ENCODE measurements at places on chromosomes 5 and 9. TPM values are rescaled to one million over a fixed set of nuclear protein-coding genes. Genes with fewer than 3 reads are reported as not detected.

DNA sequence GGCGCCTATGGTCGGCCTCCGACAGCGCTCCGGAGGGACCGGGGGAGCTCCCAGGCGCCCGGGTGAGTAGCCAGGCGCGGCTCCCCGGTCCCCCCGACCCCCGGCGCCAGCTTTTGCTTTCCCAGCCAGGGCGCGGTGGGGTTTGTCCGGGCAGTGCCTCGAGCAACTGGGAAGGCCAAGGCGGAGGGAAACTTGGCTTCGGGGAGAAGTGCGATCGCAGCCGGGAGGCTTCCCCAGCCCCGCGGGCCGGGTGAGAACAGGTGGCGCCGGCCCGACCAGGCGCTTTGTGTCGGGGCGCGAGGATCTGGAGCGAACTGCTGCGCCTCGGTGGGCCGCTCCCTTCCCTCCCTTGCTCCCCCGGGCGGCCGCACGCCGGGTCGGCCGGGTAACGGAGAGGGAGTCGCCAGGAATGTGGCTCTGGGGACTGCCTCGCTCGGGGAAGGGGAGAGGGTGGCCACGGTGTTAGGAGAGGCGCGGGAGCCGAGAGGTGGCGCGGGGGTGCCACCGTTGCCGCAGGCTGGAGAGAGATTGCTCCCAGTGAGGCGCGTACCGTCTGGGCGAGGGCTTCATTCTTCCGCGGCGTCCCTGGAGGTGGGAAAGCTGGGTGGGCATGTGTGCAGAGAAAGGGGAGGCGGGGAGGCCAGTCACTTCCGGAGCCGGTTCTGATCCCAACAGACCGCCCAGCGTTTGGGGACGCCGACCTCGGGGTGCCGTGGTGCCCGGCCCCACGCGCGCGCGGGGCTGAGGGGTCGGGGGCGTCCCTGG lies 561 bp downstream of the DAPK1 start:
- no peak for DNase-seq

GRCh38 chr9:77982581-77983319 lies 48.9 kb downstream of the GNAQ start:
- no peak for DNase-seq

DNA sequence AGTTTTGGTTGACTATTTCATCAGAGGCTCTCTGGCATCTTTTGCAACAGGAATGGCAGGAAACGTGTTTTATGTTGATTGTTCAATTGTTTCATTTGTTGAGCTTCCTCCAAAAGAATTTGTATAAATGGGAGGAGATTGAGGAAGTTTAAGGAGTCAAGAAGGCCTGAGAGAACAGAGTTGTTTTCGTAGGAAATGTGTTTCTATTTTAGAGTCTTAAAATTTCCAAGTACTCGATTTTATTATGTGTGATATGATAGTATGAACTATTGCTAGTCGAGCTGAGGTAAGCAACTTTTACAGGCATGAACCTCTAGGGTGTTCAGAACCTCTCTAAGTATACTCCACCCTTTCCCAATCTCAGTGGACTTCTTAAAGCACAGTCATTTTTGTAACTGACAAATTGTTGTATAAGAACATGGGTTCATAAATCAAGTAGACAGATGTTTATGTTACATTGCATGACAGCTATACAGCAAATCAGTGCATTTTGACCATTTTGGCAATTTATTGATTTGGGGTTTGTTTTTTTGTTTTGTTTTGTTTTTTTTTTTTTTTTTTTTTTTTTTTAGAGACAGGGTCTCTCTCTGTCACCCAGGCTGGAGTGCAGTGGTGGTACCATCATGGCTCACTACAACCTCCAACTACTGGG lies 47.4 kb downstream of the POLK start:
- no peak for DNase-seq

DNA sequence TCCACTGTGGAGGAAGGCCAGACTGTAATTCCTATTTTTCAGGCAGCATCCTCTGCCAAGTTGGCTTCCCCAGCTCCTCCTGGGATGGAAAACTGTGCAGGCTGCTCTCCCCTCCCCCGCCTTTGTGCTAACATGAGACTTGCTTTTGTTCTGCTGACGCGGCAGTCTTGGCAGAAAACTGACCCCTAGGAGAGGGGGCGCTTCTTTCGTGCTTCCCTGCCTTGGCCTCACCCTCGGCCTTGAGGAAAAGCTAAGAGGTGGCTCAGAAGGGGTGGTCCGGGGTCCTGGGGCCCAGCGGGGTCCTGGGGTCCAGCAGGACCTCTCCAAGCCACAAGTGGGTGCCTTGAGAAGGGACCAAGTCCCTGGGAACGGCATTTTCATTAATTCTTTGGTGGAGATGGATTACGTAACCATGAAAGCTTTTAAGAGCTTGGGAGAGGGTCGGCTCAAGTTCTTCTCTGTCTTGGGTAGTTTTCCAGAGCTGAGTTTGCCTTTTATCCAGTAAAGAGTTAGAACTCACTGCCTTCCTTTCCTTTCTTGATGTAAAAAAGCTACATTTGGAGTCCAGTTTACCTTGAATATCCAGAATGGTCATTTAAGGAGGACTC lies 51.0 kb downstream of the SH3PXD2B start:
- DNase-seq: no peak

- DNase-seq: no peak
Measured at GRCh38 chr9:27338527-27338903, 41.6 kb upstream of the EQTN start.

DNA sequence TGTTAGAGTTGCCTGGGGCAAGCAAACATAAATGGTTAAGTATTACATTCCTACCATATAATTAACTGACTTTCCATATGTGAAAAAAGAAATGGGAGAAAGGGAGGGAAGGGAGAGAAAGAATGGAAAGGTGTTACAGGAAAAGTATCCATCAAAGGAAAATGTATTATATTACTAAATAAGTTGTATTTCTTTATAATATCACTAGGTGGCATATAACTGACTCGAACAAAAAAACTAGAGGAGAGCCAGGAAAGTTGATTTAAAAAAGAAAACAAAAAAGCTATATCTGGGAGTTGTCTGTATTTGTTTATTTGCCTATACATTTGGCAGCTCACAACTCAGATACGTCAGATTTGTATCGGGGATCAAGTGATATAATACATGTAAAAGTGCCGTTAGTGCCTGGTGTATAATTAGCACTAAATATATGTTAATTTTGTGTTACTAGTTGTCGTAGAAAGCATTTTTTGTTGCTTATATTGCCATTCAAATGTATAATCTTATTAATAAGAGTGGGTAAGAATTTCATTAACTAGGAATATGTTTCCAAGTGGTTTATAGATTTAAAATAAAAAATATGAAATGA lies 59.6 kb upstream of the ADAMTS19 start:
- no peak for DNase-seq

- DNase-seq: no peak
Measured at GRCh38 chr9:113488071-113488470, 24.5 kb downstream of the RGS3 start.

GRCh38 chr9:137544176-137544760 lies 5.9 kb downstream of the PNPLA7 start:
- no peak for DNase-seq

DNA sequence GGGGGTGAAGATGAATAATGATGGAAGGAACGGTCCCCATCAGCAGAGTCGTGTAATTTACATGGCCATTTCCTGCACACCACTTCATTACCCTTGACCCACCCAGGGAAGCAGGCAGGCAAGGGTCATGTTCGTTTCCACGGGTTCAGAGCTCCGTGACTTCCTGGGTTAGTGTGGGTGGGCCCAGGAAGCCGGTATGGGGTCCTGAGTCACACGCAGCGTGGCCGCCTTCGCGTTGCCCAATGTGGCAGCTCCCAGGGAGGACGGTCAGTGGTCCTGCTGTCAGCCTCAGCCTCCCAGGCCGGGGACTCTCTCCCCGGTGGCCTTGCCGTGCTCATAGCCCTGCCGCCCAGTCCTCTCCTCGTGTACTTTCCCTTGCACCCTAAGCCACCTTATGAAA lies 5.1 kb upstream of the TERT start:
- DNase-seq: no peak

GRCh38 chr5:4700069-4700468 lies 440.1 kb upstream of the ADAMTS16 start:
- DNase-seq: no peak

DNA sequence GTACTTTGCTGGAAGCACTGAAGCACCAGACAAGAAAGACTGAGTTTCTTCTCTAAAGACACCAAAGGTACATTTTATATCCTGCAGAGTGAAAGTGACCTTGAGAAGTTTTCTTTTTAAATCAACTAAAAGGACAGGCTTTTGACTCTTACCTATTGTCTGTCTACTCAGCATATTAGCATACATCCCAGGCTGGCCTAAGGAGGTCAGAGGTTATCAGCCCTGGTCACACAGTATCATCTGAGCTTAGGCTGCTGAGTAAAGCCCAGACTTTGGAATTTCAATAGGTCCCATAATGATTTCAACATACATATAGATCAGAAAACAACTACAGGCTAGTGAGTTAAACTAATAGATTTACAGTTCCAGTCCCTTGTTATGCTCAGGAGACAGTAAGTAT lies 10.1 kb upstream of the CDH9 start:
- no peak for DNase-seq

- DNase-seq: no peak
Measured at GRCh38 chr9:71681708-71682272, 86.5 kb downstream of the CEMIP2 start.

GRCh38 chr9:14654932-14655331 lies 38.3 kb downstream of the ZDHHC21 start:
- DNase-seq: no peak

DNA sequence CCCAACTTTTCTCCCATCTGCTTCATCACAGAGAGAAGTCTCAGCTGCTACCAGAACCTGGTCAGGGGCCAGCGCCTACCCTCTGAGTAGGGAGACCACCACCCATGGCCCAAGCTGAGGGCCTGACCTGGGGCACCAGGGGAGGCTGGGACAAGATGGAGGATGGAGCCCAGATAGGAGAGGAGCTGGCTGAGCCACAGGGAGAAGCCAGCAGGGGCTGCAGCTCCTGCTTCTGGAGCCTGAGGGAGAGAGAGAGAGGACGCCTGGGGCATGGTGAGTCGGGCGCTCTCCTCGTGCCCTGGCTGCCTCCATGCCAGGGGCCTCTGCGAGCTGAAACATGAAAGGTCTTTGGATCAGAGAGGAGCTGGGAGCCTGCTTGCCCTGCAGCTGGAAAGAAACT lies 1.4 kb upstream of the FOXI1 start:
- DNase-seq: no peak

GRCh38 chr5:132819468-132819867 lies 6.4 kb downstream of the SOWAHA start:
- DNase-seq: no peak

GRCh38 chr5:123786411-123786810 lies 274.4 kb downstream of the CSNK1G3 start:
- DNase-seq: no peak

GRCh38 chr9:21030389-21031035 lies 928 bp downstream of the HACD4 start:
- no peak for DNase-seq

GRCh38 chr5:158054223-158055110 lies 195.5 kb upstream of the CLINT1 start:
- DNase-seq: no peak

- peak; percentile 19 for DNase-seq
Measured at GRCh38 chr5:179974946-179975712, 67.4 kb upstream of the TBC1D9B start.

GRCh38 chr9:127712867-127713266 lies 2.6 kb downstream of the PTRH1 start:
- no peak for DNase-seq

DNA sequence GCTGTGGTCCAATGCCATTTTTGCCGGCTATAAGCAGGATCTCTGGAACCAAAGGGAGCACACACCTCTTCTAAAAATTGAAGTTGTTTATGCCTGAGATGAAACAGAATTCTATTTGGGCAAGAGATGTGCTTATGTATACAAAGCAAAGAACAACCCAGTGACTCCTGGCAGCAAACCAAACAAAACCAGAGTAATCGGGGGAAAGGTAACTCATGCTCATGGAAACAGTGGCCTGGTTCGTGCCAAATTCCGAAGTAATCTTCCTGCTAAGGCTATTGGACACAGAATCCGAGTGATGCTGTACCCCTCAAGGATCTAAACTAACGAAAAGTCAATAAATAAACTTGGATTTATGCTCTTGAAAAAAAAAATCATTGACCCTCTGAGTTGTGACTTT lies 178.7 kb downstream of the CEMIP2 start:
- no peak for DNase-seq

- DNase-seq: no peak
Measured at GRCh38 chr5:128436749-128437188, 101.3 kb downstream of the FBN2 start.

DNA sequence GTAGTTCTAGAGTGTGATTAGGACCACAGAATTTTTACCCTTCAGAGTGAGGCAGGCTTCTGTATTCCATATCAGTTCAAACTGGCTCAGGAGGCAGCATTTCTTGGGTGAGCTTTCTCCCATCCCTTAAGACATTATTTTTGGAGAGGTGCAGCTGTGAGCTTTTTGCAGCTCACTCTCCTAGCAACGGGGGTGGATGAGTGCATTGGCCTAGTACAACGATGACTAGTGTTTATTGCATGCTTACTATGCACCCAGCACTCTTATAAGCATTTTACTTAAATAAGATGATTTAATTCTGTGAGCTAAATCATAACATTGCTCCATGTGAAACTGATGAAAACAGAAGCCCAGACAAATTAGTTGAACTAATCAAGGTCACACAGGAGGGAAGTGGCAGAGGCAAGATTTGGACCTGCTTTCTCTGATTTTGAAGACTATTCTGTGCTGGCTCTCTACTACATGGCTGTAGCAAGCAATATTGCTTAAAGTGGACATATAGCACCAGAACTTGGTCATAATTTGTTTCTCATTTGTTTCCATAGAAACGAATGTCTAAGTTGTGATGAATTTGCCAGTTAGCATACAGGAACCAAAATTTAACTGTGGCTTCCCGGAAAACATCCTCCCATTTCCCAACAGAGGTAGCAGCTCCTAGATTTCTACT lies 372.1 kb upstream of the RIOK2 start:
- DNase-seq: no peak

- no peak for DNase-seq
Measured at GRCh38 chr9:134458207-134459108, 132.2 kb downstream of the RXRA start.

GRCh38 chr5:126912616-126913200 lies 117.7 kb downstream of the MARCHF3 start:
- no peak for DNase-seq

- DNase-seq: no peak
Measured at GRCh38 chr5:113527746-113528145, 14.3 kb downstream of the YTHDC2 start.

GRCh38 chr5:89930591-89931392 lies 478.8 kb downstream of the CETN3 start:
- DNase-seq: no peak

The LCN15 gene
- total RNA-seq: not detected

The C9orf153 gene
- 0.44 TPM for total RNA-seq

The GPR151 gene
- not detected for total RNA-seq

The CAPSL gene
- not detected for total RNA-seq

The ORM2 gene
- 1.4 TPM for total RNA-seq

The PLPP1 gene
- total RNA-seq: 15.5 TPM

The ANKRD18A gene
- 8.2 TPM for total RNA-seq

The PCDHAC1 gene
- not detected for total RNA-seq

The PCDHGA10 gene
- 0.30 TPM for total RNA-seq

The SPINK6 gene
- total RNA-seq: not detected

The SPINK4 gene
- total RNA-seq: not detected

The FGF1 gene
- not detected for total RNA-seq

The CACNA1B gene
- not detected for total RNA-seq

The LCN9 gene
- total RNA-seq: not detected

The MCIDAS gene
- not detected for total RNA-seq

The PRRC1 gene
- total RNA-seq: 38.9 TPM

The OR1Q1 gene
- not detected for total RNA-seq

The AHRR gene
- total RNA-seq: 0.55 TPM

All from T-cell (primary cell).